NCI-H1436 treated with DMSO at 0.1 percent for 48 hours (cell line): ENCODE measurements at places on chromosomes 7 and 10.

DNA sequence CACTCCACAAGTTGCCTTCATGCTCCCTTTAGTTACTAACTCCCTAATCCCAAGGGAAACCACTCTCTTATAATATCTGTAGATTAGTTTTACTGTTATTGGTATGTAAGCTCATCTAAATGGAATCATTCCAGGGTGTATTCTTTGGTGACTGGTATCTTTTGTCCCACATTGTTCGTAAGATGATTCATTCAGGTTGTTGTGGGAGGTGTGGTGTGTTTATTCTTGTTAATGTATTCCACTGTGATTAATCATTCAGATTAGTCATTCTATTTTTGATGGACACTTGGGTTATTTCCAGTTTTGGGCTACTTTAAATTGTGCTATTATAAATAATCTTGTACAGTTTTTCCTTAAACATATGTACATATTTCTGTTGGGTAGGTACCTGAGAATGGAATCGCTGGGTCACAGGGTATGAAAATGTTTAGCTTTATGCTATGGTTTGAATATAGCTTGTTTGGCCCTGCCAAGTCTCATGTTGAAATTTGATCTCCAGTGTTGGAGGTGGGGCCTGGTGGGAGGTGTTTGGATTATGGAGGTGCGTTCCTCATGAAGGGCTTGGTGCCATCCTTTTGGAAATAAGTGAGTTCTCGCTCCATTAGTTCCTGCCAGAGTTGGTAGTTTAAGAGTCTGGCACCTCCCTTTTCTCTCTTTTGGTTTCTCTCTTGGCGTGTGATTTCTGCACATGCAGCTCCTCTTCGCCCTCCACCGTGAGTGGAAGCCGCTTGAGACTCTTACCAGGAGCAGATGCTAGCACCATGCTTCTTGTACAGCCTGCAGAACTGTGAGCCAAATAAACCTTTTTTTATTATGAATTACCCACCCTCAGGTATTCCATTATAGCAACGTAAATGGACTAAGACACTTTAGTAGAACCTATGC, 13.8 kb downstream of the BTRC start:
- no peak for DNase-seq

DNA sequence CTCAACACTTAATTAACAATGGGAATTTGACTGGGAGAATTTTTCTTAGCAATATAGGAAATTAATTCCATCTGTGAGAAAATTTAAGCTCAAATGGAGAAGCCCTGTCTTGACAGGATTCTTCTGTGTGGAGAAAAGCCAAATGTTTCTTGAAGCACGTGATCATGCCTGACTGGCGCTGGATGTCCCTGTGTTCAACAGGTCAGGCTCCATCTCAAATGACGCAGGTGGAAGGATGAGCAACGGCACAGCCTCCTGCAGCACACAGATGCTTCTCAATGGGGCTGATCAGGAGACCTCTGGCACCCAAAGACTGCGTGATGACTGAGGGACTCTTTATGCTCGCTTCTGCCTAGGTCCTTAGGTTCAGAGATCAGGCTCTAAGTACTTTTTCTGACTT, 143.8 kb downstream of the RSU1 start:
- DNase-seq = no peak

GRCh38 chr10:34121781-34122622, 693.1 kb downstream of the PARD3 start:
- no peak for DNase-seq

DNA sequence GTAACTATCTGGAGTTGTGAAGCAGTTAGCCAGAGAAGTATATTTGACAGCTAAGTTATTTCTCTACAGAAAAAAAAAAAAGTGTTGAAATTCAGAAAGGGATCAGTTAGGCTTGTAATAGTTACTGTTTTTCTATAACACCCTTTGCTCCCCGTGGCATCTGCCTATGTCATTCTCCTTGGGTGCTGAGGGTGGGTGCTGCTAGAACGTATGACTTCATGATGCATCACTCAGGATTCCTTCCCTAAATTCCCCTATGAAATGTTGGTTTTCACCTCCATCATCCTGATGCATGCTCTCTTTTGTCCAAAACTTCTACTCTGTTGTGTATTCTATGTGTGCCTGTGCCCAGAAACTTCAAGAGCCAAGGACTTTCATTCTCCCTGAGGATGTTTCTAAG, 536.4 kb downstream of the GRM8 start:
- no peak for DNase-seq

- no peak for DNase-seq
These were observed 196.3 kb downstream of the LSM5 start for GRCh38 chr7:32293833-32294232.

- DNase-seq = no peak
These were observed 187.6 kb downstream of the PLXNA4 start for GRCh38 chr7:132388688-132389087.

DNA sequence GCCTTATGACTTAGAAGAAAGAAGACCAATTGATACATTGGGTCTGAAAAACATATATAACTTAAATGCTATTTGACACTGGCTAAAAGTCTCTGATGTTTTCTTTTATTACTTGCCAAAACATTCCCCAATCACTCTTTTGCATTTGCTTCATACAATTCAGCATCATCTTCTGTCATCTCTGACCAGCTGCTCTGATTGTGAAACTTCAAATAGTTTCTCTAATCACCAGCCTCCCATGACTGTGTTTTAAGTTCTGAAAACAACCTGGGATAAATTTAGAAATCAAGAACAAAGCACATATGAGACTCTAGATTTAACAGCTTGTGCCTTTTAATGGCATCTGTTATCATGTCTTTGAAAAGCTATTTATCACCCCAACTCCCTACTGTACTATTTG, 208.4 kb upstream of the KCND2 start:
- DNase-seq = no peak

DNA sequence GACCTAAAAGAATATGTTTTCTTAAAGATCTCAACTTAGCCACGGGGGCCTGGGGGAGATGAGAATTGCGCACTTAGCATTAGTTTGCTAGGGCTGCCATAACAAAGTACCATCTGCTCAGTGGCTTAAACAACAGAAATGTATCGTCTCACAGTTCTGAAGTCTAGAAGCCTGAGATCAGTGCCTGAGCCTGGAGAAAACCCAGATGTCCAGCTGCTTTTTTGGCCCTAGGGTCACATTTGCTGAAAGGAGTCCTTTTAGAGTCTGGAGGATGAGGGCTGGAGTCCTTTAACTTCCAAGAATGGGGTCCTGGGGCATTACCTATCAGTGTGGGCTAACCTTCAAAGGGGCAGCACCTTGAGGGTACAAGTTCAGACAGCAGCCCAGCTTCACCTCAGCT, 48.2 kb downstream of the SMURF1 start:
- DNase-seq = no peak

DNA sequence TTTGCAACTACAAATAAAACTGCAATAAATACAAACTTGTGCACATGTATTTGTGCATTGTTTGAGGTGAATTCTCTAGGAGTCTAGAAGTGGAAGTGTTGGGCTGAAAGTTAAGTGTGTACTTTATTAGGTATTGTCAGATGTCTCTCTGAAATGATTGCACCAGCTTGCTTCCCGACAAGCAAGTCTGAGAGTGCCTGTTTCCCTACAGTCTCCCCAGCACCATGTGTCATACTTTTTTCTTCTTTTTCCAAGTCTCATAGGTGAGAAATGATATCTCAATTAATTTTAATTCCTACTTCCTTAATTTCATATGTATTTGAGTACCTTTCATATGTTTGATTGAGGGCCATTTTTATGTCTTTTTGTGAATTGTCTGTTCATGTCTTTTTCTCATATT, 336.2 kb downstream of the PAXIP1 start:
- DNase-seq = no peak

DNA sequence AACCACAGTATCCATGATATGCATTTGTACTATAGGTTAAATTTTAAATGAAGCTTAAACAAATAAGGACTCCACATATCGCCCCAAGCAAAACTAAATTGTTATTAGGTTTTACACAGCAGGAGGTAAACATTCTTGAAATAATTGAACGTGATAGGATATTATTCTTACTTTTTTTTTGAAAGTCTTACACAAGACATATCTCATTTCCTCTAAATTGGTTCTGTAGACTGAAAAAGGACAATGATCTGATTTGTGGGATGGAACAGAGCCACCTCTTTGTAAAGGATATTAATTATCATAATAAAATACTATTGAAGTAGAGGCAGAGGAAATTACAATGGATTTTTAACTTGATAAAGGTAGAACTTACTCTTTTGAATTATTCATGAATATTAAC, 155.1 kb upstream of the SEMA3D start:
- DNase-seq = no peak

DNA sequence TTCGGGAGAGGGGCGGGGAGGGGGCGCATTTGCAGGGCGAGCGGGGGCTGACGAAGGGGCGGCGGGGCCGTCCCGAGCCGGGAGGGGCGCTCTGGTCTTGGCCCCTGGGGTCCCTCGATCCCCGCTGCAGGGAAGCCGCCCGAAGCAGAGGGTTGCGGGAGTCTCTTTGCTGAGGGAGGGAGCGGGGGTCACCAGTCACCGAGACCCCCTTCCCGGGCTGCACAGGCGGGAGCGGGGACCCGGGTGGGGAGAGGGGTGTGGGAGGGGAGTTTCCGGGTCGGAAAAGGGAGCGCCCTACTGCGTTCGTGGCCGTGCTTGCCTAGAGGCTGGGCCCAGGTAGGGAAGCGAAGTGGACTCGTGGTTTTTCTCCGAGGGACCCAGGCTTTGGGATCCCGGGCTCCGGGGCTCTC, 422 bp downstream of the AP1S1 start:
- no peak for DNase-seq

DNA sequence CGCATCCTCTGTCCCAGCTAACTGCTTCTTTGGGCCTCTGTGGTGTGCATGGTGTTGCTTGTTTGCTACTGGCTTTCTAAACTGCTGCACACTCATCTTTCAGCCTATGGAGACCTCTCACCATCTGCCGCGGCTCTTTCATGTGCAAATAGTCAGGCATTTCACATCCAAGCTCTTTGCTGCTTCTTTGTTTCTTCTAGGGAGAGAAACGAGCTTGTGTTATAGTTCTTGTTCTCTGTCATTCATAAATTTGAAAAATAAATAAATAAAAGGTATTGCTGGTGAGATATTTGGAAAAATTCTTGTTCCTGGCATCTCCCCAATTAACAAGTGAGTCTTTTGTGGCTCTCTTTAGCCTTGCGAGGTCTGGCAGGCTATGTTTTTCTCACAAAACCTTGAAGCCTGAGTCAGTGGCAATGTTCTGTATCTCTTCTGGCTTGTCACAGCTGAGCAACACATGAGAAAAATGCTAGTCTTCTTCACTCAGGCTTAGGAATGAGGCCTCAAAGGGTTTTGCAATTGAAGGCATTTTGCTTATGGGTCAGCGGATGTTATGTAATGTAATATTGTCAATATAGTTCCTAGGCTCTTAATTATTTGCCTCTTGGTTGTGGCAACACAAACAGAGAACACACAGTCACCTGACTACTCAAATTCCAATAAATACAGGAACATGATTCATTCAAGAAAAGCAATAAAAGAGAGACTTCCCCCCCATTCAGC, 274.0 kb downstream of the FRMD4A start:
- no peak for DNase-seq

- DNase-seq = no peak
These were observed 110.2 kb upstream of the FAM20C start for GRCh38 chr7:81926-82756.

DNA sequence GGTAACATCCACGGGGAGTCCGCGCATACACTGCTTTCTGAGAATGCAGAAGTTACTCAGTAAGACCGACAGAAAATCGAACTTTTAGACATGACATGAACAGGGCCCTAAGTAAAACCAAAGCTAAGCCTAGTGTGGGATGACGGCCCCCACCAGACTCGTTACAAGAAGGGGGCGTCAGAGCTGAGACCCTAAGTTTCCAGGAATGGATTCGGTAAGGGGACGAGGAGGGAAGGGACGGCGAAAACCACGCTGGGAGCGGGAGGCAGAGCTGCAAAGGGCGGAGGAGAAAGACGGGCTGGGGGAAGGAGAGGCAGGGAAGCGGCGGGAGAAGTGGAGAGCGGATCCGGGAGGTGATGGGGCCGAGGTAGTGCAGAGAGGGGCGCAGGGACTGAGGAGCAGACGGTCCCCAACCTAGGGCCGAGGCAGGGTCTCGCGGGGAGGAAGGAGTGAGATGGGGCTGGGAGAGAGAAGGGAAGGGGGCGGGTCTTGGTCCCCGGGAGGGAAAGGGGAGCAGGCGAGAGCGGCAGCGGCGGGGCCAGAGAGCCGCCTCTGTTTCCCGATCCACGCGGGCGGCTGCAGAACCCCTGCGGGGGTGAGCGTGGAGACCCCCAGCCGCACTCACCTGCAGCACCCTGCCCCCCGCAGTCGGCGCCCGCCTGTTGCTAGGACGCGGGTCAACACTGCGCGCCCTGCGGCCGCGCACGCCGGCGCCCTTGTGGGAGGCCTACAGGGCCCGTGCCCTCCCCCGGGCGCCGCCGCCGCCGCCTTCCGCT, 513 bp downstream of the ODAD2 start:
- DNase-seq = no peak

- DNase-seq = no peak
These were observed 256.9 kb downstream of the STK31 start for GRCh38 chr7:23966941-23967340.
